Activated T-helper 1 cell treated with Interleukin-2 at 50 U/mL for 16 hours (primary cell): ENCODE measurements at places on chromosomes 7 and 10.

DNA sequence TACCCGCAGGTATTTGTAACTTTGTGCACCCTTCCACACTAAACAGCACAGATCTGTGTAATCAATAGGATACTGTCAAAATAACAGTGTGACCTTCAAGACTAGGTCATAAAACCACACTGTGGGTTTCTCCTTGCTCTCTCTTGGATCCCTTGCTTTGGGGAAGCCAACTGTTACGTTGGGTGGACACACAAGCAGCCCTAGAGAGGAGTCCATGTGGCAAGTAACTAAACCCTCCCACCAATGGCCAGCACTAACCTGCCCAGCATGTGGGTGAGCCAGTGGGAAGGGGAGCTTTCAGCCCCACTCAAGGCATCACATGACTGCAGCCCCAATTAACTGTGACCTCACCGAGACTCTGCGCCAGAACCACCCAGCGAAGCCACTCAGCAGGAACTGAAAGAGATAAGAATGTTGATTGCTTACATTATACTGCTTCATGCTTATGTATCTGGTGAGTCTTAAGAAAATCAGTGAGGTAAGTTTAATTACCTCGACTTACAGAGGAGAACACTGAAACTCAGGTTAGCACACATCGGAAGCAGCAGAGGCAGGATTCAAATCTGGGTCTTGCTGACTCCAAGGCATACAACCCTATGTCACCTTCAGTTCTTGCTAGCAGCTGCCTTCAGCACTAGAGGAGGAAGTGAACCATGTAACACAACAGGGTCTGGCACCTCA lies 9.4 kb upstream of the ZC3HAV1 start:
- DNase-seq, result no peak

- DNase-seq, result no peak
Observed at GRCh38 chr7:23333671-23334246, 34.6 kb downstream of the MALSU1 start.

- no peak for DNase-seq
Observed at GRCh38 chr7:134662166-134662870, 15.7 kb downstream of the BPGM start.

GRCh38 chr10:59027975-59028655 lies 148.3 kb upstream of the PHYHIPL start:
- DNase-seq, result no peak

DNA sequence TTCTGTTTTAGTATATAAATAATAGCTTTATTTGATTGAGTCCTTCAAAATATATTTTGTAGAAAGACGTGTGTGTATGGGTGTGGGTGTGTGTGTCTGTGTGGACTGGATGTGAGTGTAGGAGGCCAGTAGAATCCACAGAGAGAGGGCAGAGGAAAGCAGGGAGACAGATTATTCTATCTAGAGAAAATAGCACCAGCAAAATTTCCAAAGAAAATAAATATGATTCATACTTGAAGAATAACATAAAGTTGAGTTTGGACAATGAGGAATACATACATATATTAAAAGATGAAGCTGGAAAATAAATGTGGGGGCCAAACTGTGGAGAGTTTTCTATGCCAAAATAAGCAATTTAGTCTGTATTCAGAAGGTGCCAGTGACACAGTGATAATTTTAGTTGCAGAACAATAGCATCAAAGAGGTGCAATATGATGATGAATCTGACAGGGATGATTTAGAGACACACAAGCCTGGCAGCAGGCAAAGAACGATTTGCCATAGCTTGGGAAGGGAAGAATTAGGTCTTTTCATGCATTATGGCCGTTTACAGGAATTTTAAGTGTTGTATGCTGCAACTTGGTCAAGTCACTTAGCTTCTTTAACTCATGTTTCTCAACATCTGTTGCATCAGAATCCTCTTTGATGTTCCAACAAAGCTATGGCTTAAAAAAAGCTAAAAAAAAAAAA lies 121.3 kb downstream of the SEMA3A start:
- no peak for DNase-seq

GRCh38 chr10:86389441-86390193 lies 23.0 kb upstream of the GRID1 start:
- no peak for DNase-seq

- DNase-seq, result no peak
Observed at GRCh38 chr10:112809736-112810135, 140.3 kb upstream of the TCF7L2 start.

GRCh38 chr7:151875942-151876898 lies 695 bp downstream of the PRKAG2 start:
- DNase-seq, result peak; percentile 56

DNA sequence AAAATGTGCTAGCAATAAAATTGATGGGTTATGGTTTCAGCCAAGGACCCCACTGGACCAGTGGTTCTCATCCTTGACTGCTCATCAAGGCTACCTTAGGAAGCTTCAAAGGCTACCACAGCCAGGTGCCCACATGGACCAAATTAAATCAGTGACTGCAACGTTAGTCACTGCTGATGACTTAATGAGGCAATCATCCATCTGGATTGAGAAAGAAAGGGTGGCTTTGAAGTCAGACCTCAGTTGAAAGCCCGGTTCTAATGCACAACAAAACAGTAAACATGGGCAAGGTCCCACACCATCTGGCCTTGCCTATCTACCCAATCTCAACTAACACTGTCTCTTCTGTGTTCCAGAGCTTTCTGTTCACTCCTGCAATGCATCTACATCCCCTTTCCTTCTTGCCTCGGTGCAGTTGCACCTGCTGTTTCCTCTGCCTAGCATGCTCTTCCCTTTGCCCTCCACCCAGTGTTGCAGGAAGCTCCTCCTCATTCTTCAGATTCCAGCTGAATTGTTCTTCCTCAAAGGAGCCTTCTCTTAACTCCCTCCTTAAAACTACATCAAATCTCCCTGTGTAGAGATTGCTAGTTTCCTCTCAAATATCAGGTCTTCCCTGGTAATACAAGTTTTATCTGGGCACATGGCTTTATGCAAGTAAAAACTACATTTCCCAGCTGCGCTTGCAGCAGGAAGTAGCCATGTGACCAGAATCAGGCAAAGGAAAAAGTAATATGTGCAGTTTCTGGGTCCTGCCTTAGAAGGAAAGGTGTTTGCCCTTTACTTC lies 10.3 kb upstream of the KCNK18 start:
- no peak for DNase-seq

- DNase-seq, result no peak
Observed at GRCh38 chr7:123658023-123658422, 2.4 kb downstream of the LMOD2 start.

DNA sequence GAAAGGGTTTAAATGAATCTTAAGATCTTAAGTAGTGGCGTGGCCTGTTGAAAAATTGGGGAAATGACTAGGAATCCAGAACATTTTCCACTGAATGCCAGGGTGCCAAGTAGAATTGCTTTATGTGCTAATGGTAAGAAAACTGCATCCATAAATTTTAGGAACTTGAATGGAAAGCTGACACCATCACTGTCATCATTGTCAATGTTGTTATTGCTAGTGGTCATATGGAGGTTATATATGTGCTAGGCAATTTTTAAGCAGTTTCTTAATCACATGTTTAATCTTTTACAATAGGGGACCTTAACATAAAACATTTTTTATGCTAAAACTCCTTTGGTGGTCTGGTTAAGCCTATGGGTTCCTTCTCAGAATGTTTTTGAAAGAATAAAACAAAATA lies 13.1 kb downstream of the MARCHF5 start:
- no peak for DNase-seq

DNA sequence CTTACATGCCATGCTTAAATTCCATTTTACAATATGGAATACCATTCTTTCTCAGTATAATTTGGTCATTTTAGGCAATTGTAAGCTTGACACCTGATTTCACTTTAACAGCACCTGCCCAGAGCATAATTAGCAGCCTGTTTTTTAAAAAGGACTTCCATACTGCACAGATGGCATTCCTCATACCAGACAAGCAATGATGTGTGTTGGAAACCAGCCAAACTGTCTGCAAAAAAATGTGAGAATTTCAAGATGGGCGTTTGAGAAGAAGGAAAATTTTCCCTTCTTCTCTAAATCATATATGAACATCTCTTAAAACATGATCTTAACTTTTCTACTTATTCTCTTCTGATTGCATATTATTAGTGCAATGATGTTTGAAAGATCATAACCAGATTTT lies 40.4 kb upstream of the AGMO start:
- DNase-seq, result no peak

GRCh38 chr7:110531186-110531585 lies 559.7 kb upstream of the LRRN3 start:
- DNase-seq, result no peak

- DNase-seq, result no peak
Observed at GRCh38 chr10:21499701-21500577, 25.5 kb downstream of the SKIDA1 start.

DNA sequence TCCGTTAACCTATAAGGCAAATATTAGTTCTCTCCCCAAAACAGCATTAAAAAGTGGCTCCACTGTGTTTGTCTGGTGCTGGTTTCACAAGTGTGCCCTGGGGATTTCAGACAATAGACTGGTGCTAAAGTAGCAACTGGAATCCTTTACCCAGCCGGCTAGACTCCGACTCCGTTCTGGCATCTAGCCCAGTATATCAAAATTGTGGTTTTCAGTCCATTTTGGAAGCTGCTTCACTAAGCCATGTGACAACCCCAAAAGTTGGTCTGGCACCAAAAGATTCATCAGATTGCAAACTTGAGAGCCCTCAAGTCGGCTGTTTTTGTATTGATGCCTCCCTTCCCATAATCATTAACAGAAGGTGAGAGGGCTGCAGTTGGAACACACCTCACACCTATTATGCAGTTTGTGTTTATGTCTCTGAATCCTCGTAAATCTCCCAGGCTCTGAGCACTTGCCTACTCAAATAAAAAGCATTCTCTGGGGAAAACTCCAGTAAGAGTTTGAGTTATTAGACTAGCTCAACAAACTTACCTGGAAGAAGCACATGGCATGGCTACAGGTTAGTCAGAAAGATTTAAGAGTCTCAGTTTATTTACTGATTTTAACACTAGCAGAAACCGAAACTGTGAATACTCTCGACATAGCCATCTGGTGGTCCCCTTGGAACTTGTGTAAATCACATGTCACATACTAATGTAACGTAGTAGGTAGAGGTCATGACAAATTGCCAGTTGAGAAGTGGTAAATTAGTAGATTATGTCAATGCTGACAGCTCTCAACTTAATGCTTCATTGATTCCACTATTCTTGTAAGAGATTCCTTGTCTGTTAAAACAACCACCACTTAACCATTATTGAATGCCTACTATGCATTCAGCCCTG lies 14.8 kb upstream of the WNT16 start:
- DNase-seq, result no peak

DNA sequence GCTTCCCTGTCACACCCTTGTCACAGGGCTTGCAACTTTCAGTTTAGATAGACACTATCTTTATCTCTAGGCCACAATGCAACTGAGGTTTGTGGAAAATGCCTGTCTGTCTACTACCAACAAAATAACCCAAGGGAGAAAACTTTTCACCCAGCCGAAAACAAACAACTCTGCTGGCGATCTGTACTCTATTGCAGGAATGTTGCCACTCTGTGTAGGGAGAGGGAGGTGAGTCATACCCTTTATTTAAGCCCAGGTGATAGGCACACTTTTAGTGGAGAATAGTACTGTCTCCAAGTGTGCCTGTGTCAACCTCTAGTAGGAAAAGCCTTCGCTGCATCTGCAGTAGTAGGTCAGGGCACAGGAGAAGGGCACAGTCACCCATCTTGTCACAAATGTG lies 108.3 kb downstream of the SLC25A40 start:
- DNase-seq, result no peak

DNA sequence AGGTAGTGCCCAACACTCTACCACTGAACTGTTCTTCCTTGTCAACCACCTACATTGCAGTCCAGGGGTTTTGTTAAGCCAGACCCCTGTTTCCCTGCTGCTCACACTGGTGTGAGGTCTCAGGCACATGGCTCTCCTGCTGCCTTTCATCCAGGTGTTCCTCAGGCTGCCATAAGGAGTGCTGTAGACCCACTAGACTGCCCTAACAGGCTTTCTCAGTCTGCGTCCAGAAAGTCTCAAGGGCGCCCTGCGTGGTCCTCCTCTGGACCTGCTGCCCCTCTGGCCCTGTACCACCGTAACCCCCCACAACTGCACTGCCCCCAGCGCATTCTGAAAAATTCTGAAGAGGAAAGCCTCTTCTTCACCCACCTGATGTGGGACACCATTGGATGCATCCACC lies 225.7 kb upstream of the ANKRD30A start:
- no peak for DNase-seq

DNA sequence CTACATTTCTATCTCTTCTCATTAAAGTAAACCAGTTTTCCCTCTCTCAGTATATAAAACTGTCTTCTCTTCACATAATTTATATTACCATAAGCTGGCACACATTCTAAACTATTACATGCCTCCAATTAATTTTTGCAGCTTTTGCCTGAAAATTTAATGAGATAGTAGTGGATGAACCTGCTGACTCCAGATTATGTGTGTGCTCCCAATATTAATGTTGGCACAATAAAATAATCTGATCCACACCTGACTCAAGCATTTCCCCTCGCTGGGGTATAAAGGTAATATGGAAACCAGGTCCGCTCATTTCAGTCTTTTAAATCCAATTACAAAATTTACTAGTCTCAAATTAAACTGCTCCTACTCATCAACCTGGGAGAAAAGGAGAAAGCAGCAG lies 63.4 kb downstream of the CTBP2 start:
- no peak for DNase-seq

- no peak for DNase-seq
Observed at GRCh38 chr10:49552277-49552676, 13.4 kb upstream of the ERCC6 start.

DNA sequence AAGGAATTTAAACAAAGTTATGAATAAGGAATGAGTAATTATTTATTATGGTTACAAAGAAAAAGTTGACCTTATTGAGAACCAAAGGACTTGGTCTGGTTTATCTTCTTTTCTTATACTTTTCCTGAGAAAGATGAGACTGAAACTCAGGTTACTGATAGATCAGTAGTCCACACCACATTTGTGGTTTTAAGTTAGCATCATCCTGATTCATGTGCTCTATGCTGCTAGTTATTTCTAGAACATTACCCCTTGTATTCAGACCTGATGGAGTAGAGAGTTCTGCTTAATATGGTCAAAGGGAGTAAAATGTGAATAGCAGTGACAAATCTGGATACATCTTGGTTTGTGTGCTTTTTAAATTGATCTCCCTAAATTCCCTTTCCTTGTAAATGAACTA lies 63.8 kb downstream of the FOXP2 start:
- DNase-seq, result no peak

DNA sequence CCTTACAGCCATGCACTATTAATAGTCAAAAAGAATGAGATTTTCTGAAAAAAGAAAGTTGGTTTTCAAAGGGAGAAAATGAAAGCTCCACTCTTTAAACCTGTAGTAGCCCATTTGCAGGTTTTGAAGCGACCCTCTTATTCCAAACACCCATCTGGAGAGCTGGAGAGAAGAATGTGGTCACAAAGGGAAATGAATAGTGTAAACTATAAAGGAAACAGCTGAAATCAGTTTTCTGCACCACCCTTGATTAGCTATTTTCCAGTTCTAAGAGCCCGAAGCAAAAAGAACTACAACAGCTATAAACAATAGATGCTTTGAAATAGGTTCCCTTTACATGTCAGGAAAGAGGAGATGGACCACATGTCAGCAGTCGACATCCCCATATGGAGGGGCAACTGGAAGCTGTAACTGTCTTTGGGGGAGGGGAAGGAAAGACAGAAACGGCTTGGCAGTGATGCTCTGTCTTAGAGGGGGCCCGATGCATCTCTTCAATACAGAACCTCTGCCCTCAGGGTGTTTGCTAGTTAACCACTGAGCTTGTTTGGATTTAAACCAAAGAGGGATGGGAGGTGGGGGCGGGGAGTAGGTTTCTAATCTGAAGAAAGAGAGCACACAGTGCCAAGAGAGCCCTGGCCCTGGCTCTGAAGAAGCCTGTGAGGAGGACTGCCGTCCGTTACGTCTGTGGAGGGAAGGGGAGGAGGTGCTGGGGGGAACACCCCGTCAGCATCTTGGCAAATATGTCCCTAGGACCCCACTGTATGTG lies 55.3 kb downstream of the CPVL start:
- no peak for DNase-seq
